ENCODE measurements at places on chromosomes 12 and 14. TPM values are rescaled to one million over a fixed set of nuclear protein-coding genes. Genes with fewer than 3 reads are reported as not detected.

The FAM181A gene
- 13.4 TPM for total RNA-seq

The ACOT6 gene
- total RNA-seq: not detected

The LPAR5 gene
- not detected for total RNA-seq

The YLPM1 gene
- 115 TPM for total RNA-seq

The TPH2 gene
- 0.23 TPM for total RNA-seq

The KRT86 gene
- total RNA-seq: not detected

The CCDC177 gene
- 7.5 TPM for total RNA-seq

The KCNC2 gene
- not detected for total RNA-seq

The DYNC1H1 gene
- 528 TPM for total RNA-seq

The TRAF3 gene
- 25.8 TPM for total RNA-seq
